ENCODE measurements at places on chromosomes 2 and 18. TPM values are rescaled to one million over a fixed set of nuclear protein-coding genes. Genes with fewer than 3 reads are reported as not detected.

DNA sequence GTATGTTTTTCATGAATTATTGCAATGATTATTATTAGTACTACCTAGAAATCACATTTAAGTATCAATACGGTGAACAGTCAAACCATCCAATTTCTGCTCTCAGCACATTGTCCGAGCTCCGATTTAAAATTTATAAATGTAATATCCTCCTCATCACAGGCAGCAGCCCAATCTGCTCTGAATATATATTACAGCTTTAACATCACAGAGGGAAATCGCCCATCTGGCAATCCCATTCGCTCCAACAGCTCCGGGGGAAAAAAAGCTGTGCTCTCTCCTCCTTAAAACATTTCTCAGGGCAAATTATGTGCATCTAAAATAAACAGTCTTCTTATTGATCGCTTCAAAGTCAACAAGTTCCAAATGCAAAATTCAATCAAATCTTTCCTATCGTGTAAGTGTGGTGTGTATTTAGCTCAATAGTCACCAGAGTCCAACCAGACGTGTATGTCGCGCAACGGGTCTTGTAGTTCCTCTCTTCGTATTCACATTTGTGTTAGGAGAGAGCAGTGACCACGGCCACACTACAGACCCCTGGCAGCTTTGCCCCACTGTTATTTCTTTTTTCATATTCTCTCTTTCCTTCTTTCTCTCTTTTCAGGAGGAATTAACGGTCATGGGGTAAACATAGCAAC is 2.4 kb downstream of the FIGN start:
- DNase-seq, result no peak

DNA sequence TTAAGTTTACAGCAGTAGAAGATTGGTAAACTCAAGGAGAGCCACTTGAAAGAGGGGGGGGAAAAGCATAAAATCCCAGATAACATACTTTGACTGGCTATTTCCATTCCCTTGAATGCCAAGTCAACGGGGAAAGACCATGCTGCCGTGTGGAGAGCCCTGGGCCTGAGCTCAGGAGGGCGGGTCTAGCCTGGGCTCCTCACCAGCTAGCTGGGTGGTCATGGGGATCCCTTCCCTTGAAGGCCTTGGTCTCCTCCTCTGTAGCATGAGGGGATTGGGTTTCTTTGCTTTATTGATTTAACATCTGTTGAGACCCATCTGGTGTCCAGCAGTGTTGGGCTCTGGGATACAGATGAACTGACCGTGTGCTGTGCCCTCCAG is 35.0 kb downstream of the TEX51 start:
- no peak for DNase-seq

GRCh38 chr18:10851824-10852319 is 297.5 kb downstream of the PIEZO2 start:
- DNase-seq, result peak; percentile 80

DNA sequence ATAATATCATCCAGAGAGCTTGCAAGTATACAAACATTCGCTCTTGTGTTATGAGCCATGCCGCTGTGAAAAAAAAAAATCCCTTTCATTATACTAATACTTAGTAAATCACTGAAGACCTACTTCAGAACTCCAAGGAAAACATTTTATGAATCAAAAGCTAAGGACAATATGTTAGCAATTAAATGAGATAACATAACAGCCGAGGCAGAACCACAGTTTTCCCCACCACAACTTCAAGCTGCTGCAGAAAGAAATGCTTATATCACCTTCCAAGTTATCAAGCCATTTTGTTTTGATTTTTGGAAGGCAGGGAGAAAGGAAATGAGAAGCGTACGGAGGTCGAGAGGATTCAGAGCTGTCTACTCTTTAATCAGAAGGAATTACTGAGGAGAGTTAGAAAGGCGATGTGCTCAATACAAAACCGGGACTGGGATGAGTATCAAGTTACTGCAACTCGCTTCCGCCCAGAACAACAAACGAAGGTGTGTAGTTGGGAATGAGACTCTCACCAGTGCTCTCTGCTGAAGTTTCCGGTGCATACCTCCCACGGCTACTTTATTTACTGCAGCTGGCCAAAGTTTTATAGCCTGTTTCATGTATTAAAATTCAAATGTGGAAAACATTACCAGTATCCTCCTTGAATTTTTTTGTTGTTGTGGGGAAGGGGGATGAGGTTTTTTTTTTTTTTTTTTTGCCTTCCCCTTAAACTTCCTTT is 292.2 kb upstream of the CCDC68 start:
- peak; percentile 74 for DNase-seq

GRCh38 chr2:238339814-238340213 is 19.5 kb downstream of the TRAF3IP1 start:
- DNase-seq, result no peak

- peak; percentile 23 for DNase-seq
These were observed 44.8 kb downstream of the RAB3GAP1 start for GRCh38 chr2:135096665-135097446.

GRCh38 chr2:187577310-187577709 is 23.1 kb upstream of the TFPI start:
- DNase-seq, result no peak

DNA sequence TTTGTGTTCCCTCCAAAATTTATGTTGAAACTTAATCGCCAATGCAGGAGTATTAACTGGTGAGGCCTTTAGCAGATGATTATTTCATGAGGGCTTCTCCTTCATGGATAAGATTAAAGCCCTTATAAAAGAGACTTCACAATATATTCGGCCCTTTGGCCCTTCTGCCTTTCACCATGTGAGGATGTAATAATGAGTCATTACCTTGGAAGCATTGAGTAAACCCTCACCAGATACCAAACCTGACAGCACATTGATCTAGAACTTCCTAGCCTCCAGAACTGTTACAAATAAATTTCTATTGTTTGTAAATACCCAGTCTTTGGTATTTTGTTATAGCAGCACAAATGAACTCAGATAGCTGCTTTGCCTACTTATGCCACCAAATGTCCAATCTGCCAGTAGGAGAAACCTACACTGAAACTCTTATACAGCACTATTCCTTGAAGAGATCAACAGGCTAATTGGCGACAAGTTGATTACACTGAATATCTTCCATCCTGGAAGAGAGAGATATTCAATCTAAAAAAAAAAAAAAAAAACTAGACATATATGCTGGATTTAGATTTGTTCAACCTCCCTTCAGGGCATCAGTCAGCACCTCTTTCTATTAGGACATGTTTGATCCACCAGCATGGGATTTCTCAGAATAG is 125.9 kb upstream of the COL5A2 start:
- peak; percentile 53 for DNase-seq

- DNase-seq, result no peak
These were observed 33.0 kb downstream of the PDK1 start for GRCh38 chr2:172588931-172589330.

DNA sequence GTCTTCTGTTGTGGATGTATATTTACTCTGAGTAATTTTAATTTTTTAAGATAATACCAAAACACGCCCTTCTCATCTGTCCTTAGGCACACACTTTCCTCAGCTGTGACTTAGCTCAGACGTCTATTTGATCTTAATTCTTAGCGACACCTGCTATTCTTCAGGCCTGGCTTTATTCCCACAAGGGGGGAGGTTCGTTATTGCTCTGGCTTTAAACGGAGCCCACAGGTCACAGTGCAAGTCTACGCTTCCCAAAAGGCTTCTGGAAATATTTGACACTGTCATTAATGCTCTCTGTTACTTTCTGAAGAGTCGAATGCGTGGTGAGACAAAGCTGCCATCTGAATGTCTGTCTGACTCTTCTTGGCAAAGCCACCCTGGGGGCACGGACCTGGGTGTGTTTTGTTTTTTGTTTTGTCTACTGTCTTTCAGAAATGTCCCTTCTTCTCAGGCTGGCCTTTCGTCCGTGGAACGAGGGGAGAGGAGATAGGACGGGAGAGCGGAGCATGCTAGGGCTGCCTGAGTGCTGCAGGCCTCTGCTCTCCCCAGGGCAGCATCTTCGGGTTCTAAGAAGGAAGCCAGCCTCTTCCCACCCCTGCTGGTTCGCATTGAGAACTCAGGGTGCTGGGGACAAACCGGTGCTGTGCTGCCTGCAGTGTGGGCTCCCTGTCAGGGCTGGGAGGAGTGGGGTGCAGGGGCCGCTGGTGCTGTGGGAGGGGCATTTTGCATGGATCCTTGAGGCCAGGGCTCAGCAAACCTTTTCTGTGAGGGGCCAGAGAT is 61.9 kb downstream of the ASAP2 start:
- DNase-seq, result no peak

GRCh38 chr2:180893752-180894151 is 86.7 kb upstream of the UBE2E3 start:
- DNase-seq, result no peak

DNA sequence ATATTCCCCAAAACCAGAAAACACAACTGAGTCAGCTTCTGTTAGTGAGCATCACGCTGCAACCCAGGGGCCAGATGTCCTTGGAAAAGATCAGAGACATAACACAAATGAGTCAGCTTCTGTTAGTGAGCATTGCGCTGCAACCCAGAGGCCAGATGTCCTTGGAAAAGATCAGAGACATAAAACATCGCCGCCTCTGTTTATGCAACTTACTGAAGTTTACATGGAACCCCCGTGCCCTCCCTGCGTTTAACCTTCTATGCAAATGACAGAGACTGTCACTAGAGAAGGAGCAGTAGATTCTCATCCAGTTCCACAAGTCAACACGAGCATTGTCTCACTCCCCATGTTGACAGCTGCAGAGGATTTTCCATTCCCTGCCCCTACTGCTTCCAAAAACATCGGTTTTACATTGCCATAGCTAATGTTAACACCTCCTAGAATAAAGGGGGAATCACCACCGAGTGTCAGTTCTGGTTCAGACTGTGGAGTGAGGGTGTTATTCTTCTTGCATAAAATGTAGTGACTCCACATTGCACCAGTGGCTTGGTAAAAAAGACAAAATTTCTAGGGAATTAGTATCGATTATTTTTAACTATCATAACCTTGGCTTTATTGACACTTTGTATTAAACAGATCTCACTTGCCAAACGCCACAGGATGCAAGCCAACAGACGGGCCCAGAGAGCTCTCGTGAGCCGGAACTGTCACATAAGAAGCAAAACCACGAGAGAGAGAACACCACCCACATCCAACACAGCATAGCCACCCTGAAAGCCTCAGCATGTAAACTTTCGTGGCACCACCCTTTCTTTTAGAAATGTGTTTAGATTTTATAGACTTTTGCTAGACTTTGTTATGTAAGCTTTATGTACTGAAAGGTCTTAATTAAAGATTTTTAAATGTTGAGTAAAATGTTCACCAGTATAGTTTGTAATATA is 87.7 kb downstream of the SH3YL1 start:
- DNase-seq, result peak; percentile 48

- DNase-seq, result no peak
These were observed 186.6 kb downstream of the MGAT5 start for GRCh38 chr2:134440336-134440909.

DNA sequence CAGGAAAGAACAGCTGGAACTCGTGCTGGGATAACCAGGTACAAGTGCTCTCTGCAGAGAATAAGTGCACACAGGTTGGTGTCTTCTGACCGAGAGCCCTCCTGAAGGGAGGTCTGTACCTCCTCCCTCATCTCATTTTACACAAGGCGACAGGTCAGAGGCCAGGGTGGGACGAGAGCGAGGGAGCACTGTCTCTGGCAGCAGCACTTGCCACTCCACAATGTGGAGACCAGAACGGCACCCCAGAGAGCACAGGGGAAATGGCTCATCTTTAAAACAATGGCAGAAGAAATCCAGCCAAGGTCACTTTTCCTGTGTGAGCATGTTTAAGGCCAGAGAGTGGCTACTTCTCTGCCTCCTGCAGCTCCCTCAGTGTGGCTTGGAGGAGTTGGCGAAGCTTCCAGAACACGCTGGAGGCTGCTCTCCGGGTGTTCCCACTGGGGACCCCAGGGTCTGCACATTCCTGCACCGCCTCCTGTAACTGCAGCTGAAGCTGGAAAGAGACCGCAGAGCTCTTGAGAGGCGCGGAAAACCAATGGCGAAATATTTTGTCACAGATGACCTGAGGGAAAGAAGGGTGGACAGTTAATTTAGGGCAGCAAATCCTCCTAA is 20.8 kb downstream of the DIPK1C start:
- DNase-seq, result no peak

GRCh38 chr2:58667137-58667774 is 426.1 kb upstream of the FANCL start:
- DNase-seq, result no peak

- no peak for DNase-seq
These were observed 91.7 kb upstream of the ACVR1 start for GRCh38 chr2:157967856-157968255.

GRCh38 chr2:17588031-17588430 is 47.5 kb downstream of the VSNL1 start:
- DNase-seq, result peak; percentile 10

DNA sequence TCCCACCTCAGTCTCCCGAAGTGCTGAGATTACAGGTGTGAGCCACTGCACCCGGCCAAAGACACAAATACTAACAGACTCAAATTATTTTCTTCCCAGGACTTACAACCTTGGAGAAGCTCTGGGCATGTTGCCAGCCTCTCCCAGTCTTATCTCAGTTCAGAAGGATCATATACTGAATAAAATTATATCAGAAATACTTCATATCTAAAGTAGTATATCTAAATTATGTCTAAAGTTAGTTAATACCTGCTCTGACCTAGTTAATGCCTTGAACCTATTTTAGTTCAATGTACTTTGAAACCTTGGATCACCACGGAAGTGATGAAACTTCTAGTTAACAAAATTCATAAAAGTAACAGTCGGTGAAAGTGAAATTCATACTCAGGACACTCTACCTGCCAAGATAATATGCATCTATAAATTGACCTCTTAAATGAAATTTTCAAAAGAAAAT is 34.4 kb upstream of the CYBRD1 start:
- no peak for DNase-seq

- DNase-seq, result no peak
These were observed 471.2 kb upstream of the CHST9 start for GRCh38 chr18:27656167-27656778.

DNA sequence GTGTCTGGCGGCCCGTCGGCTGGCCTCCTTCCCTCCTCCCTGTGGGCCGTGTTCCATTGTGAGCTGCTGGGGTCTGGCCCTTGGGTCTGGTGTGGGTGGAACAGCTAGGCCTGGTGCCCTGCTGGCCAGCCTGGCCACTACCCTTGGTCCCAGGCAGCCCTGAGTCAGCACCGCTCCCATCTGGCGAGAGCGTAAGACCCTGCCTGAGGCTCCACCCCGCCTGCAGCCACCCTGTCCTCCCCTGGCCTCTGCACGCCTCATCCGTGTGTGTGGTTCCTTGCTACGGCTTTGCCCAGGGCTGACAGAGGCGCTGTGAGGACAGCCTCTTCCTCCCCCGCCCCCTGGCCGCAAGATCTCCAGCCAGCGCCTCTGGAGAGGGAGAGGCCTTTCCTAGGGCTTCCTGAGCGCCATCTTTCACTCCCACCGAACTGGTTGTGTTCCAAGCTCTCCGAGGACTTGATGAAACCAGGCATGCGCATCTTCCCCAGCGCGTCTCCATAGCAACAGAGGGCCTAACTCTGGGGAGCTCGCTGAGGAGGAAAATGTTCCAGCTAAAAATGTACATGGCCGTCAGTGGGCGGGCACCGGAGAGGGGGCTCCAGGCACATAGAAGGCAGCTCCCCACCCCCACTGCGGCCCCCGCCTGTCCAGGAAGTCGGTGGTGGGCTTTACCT is 83.0 kb downstream of the STPG4 start:
- peak; percentile 98 for DNase-seq

- DNase-seq, result peak; percentile 33
These were observed 96.9 kb upstream of the MSTN start for GRCh38 chr2:190159453-190159852.

Gene DYTN
- total RNA-seq, result not detected

Gene TUBA4B
- not detected for total RNA-seq

Gene PARD3B
- 53.1 TPM for total RNA-seq

Gene ARID5A
- 9.5 TPM for total RNA-seq

Gene LAMA3
- 2.6 TPM for total RNA-seq

Gene CCDC150
- total RNA-seq, result 8.7 TPM

Gene ZBTB14
- total RNA-seq, result 14.2 TPM

Gene ZNF397
- total RNA-seq, result 8.2 TPM

Gene NGEF
- under 0.01 TPM for total RNA-seq

All from fibroblast of villous mesenchyme (primary cell).